ENCODE measurements at places on chromosomes 7 and 10.

DNA sequence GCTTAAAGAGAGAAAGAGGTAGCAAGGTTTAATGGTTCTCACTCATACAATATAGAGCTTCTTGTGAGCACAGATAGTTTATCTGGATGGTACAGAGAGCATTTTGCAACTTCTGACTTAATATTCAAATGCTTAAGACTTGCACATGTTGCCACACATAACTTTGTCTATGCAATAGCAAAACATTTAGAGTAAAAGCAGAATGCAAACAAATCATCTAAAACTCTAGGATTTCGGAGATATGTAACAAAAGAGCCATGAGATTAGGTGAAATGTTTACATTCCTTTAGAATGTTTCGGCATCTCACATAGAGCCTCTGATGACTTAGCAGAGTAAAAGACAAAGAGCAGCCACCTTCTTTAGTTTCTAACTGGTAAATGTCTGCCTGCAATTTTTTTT is 717.1 kb upstream of the LRRN3 start:
- no peak for DNase-seq

DNA sequence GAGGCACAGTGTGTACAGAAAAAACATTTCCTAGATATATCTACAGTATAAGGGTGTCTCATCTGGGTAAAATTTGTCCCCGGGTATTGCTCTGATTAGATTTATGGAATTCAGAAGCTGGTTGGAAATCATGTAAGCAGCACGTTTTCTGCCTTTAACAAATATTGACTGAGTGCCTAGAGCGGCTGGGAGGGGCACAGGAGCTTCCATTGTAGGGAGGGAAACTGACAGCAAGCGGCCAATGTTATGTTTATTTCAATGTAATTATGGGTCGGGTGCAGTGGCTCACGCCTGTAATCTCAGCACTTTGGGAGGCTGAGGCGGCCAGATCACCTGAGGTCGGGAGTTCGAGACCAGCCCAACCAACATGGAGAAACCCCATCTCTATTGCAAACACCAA is 4.4 kb upstream of the RFC2 start:
- DNase-seq = no peak

- no peak for DNase-seq
These were observed 31.0 kb downstream of the PHYH start for GRCh38 chr10:13268841-13269240.

- no peak for DNase-seq
These were observed 213.7 kb downstream of the TWIST1 start for GRCh38 chr7:18903695-18904094.

GRCh38 chr7:82166260-82167015 is 277.1 kb downstream of the CACNA2D1 start:
- DNase-seq = no peak

DNA sequence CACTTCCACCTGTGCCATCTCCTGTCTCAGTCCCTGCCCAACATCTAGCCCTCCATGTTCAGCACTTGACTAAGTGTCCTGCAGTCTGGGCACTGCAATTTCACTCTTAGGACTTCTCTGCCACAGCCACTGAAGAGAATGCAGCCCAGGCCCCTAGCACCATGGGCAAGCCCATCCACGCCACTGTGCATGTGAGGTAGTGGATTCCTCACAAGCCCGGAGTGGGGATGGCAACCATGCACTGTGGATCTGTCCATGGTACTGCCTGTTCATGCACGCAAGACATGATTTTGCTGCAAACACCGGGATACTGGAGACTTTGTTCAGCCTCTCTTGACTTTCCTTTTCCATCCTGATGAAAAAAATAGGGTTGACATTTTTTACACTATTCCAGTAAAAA is 12.3 kb downstream of the DDC start:
- no peak for DNase-seq

All from stimulated activated CD8-positive, alpha-beta memory T cell treated with anti-CD3 and anti-CD28 coated beads, Interleukin-4, amount 100 ng/mL, for 48 hours (primary cell).